Left ventricle myocardium inferior (tissue), 1 donor: ENCODE measurements at places on chromosomes 11 and 22.

GRCh38 chr11:77144857-77145428, 16.9 kb downstream of the MYO7A start:
- no peak for DNase-seq

DNA sequence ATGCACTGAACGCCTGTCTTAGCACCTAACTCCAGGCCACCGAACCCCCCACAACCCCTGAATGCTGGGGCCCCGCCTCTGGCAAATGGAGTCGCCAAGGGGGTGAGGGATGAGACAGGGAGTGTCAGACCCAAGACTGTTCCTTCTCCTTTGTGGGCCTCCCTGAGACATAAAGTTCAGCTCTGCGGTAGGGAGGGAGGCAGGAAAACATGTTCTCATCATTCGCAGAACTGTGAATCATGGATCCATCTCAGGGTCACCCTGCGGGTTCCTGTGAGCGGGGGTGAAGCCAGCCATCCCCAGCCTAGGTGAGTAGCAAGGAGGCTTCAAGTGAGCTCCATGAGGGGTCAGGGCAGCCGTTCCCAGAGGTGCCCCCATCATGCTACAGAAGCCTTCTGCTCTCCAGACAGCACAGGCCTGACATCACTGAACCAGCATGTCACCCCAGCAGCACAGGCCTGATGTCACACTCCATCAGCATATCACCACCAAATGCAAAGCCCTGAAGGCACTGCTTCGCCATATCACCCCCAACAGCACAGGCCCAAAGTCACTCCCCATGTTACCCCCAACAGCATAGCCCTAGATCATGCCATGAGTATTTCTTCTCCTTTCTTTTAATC, 27.2 kb downstream of the TMPRSS6 start:
- no peak for DNase-seq

DNA sequence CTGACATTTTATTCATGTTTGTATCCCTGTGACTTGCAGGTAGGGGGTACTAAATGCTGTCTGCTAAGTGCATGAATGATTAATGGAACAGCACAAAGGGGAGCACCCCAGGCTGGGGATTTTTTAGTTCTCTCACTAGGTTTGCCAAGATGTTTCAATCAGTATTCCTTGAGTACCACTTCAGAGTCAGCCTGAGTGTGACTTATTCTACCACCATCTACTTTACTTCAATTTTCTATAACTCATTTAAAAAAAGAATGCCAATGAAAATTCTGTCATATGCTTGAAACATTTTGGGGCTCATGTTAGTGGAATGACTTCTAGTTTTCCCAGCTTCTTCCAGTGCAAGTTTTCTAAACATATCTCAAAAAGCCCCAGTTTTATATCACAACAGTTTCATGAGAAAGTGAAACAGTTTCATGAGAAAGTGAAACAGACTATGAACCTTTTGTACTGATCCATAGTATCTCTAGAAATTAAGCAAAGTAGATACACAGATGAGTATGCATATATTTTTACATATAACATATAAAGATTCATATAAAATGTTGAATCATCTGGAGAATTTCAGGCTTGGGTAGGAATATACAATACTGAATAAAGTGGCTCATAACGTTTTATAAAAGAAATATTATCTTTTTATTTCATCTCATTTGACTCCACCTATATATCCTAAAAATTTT, 252.4 kb downstream of the GRM5 start:
- no peak for DNase-seq

DNA sequence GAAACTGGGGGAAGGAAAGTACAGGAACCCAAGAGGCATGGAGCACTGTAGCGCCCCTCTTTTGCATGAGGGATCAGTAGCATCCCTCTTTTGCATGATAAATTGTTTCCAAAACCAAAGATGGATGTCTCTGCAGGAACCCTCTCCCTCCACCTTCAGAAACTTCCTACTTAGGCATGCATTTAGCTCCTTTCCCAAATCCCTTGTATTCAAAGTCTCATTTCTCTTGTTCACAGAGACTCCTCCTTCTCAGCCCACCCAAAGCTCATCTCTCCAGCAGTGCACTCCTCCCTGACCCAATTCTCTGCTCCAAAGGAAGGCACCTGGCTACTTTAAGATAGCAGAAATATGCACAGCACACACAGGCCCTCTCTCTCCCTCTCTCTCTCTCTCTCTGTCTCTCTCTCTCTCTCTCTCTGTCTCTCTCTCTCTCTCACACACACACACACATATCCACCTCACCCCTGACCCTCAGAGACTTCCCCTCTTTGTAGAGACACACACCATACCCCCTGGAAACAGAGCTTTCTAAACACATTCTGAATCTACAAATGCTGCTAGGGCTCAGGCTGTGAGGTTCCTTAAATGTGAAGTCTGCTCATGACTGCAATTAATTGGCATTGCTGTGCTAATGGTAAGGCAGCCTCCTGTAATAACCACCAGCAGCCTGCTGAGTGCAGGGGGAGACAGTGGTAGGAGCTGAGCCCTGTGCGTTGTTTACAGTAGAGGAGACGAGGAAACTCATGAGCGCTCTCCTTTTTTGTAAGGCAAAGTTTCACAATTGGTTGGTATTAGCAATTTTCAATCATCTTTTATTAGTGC, 519.6 kb downstream of the NTM start:
- no peak for DNase-seq

GRCh38 chr22:36385491-36386350, 2.0 kb downstream of the MYH9 start:
- DNase-seq: peak; percentile 51

DNA sequence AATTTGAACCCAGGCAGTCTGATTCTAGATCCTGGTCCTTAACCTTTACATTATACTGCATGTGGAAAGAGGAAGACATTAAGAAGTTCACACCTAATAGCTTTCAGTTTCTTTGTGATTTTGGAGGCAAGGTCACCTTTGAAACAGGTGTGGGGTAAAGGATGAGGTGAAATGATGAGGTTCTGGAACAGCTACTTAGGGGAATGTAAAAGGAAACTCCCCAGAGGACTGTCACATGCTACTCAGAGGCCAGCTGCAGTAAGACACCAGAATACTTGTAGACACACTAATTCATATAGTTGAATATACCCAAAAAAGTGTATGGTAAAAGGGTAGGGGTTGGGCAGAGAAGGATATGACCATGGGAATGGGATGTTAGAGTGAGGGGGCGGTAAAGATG, 5.4 kb downstream of the APIP start:
- DNase-seq: no peak

GRCh38 chr11:103007521-103007920, 52.0 kb upstream of the MMP13 start:
- DNase-seq: no peak

DNA sequence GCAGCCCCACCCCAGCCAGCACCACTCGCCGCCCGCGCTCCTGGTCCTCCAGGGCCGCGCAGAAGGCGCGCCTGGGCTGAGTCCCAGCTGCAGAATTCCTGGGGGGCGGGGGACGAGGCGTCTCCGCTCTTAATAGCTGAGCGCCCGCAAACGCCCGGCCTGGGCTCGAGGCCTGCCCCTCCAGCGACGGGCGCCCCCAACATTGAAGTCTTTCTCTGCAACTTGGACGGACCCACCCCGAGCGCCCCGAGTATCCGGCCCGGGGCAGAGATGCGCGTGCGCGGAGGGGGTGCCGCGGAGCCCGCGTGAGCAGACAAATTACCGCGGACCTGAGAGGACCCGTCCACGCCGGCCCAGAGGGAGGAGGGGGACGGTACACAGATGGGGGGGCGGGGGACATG, 6.7 kb upstream of the SYT7 start:
- peak; percentile 70 for DNase-seq

DNA sequence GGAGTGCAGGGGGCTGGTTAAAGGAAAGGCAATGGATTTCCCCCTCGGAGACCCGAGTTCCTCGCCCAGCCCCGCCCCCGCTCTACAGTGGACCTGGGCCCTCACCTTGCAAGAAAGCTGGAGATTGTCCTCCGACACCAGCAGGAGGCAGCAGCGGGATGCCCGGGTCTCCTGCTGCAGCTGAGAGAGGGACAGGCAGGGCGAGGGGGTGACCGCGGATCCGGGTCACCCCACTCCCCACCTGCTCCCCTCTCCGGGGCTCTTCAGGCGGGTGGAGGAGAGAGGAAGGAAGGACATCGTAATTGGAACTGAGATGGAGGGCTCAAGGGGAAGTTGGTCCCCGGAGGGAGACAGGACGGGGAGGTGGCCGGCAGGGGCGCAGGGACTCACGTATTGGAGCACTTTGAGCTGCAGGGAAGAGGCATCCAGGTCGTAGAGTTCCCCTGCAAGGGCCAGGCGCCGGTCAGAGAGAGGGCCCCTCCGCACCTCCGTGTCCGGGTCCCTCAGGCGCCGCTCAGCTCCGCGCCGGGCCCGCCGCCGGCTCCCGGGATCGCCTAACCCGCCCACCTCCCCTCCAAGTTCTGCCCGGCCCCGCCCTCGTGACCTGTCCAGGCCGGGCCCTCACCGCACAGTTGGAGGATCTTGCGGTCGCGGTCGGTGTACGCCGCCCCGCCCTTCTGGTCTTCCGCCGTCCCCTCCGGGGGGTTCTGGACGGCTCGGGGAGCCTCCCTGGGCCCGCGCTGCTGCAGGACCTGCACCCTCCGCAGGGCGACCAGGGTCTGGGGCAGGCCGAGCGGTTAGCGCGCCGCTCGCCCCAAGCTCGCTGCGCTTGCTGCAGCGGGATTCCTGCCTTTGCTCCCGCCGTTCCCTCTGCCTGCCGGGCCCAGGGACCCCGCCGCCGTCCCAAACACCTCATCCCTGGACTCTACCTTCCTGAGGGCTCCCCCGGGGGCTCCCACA, 84.1 kb downstream of the PDE2A start:
- DNase-seq: peak; percentile 43

DNA sequence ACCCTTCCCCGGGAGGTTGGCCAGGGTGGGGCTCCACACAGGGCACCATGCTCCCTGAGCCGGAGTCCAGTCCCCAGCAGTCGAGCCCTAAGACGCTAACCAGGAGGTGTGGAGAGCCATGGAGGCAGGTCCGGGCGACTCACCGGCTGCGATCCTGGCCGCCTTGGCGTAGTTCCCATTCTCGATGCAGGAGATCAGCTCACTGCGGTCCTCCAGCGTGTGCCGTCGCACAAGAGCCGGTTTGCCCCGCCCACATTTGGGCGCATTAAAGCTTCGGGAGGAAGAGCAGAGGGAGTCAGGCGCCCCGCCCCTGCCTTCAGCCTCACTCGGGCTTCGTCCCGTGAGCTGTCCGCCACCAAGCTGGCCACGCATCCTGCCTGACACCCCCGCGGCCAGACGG, 50.8 kb downstream of the BRD1 start:
- DNase-seq: no peak

- no peak for DNase-seq
Observed at GRCh38 chr11:44909557-44909956, 41.1 kb downstream of the TP53I11 start.

DNA sequence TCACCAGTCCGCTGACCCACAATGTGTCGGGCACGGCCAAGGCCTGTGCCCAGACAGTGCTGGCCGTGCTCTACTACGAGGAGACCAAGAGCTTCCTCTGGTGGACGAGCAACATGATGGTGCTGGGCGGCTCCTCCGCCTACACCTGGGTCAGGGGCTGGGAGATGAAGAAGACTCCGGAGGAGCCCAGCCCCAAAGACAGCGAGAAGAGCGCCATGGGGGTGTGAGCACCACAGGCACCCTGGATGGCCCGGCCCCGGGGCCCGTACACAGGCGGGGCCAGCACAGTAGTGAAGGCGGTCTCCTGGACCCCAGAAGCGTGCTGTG, 6.1 kb downstream of the SLC35C1 start:
- DNase-seq: no peak

DNA sequence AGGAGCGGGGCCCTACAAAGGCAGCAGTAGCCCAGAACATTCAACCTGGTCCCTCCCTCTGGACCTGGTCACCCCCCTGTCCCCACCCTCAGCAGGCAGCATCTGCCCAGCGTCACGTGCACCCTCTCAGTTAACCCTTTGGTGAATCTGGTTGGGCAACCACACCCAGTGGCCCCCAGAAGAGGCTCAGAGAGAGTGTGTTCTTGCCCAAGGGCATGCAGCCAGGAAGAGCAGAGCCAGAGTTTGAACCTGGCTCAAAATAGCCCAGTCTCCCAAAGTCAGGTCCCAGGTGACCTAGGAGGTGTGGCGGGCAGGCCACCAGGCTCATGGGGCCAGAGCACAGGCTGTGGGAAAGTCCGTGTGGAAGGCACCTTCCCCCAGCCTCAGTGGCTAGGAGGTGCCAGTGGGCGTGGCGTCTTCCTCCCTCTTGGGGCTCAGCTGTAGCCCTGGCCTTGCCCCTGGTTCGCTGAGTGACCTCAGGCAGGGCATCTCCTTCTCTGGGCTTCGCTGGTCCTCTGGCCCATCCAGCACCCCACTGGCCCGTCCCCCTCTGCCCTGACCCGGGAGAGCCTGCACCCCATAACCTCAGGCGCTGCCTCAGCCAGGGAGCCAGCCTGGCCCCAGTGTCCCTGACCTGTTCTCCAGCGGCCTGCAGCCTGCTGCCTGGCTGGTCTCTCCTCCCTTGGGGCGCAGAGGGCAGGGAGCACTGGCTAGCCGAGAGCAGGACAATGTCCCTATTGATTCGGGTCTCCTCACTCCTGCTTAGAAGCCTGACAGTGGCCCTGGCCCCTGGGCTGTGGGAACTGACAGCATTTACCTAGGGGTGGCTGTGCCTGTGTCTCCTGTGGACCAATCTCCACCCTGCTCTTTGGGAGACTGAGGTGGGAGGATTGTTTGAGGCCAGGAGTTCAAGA, 7.0 kb downstream of the ALDH3B1 start:
- DNase-seq: no peak

DNA sequence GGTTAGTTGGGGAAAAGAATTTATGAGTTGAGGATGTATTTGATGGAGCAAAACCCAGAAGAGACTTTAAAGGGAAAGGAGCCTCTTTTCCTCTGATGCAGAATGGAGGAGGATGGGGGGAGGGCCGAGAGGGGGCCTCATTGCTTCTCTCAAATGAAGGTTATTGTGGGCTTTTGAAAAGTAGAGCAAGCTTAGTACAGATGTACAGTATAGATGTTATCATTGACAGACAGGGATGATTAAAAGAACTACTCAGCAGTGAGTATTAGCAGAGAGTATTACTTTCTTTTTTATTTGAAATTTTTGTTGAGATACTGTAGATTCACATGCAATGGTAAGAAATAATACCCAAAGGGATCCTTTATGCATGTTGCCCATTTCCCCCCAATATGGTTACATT, 98.1 kb downstream of the TEAD1 start:
- DNase-seq: no peak

DNA sequence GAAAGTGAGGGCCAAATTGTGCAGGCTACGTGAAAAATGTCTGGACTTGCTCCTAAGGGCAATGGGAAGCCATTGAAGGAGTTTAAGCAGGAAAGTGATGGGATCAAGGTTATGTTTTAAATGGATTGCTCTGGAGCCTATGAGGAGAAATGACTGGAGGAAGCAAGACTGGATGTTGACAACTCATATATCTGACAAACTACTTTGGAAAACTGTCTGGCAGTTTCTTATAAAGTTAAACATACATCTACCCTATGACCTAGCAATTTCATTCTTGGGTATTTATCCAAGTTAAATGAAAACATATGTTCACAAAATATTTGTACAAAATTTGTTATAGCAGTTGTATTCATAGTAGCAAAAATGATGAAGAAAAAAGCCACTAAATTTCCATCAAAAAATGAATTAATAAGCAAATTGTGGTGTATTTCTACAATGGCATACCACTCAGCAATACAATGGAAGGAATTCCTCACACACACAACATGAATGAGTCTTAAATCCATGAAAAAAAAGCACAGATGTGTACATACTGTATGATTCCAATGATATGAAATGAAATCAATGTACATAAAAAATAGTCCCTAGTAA, 24.1 kb downstream of the FZD4 start:
- DNase-seq: no peak

- no peak for DNase-seq
Observed at GRCh38 chr11:133198438-133198837, 333.9 kb downstream of the OPCML start.
